KG1 (cell line): ENCODE measurements at places on chromosomes 13 and 19.

- no peak for DNase-seq
Observed at GRCh38 chr13:46530084-46530935, 22.7 kb upstream of the LRCH1 start.

GRCh38 chr13:27415116-27415515 lies 9.3 kb upstream of the GTF3A start:
- no peak for DNase-seq

DNA sequence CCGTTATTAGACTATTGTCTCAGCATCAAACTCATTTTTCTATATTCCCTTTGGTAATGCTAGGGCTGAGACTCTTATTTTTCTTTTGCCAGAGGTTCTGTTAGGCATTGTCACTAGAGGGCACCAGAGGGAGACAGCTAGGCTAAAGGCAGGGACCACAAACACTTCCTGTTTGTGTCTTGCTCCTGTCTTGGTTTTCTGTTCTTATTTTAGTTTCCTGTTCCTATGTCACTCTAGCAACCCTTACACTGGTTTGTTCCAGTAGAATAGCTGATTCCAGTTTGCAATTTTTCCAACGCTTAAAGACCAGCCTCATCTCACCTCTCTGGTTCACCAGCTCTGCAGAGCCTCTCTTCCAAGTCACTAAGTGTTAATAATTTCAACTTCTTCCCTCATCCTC lies 772.0 kb downstream of the DIAPH3 start:
- peak; percentile 84 for DNase-seq

DNA sequence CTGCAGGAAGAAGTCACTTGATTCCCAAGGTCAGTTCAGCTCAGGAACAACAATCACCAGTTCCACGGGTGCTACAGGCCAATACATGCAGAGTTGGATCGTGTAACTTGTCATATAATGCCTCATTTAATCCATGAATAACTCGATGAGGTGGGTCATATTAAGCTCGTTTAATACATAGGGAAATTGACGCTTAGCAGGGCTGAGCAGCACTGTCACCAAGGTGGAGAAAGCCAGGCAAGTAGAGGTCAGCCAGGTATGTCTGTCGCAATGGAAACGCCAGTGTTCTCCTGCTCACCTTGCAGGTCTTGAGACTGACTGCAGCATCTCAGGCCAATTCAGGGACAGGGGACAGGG lies 52.3 kb downstream of the CCDC70 start:
- DNase-seq = no peak

GRCh38 chr13:113449693-113450347 lies 3.5 kb downstream of the ADPRHL1 start:
- DNase-seq = no peak

- DNase-seq = peak; percentile 29
Observed at GRCh38 chr19:14347999-14348889, 33.0 kb upstream of the ADGRE5 start.

GRCh38 chr13:40595693-40596092 lies 70.7 kb downstream of the FOXO1 start:
- DNase-seq = no peak

- DNase-seq = no peak
Observed at GRCh38 chr13:42409075-42409474, 137.1 kb downstream of the AKAP11 start.

GRCh38 chr19:3733549-3734309 lies 25.5 kb downstream of the TJP3 start:
- DNase-seq = no peak

DNA sequence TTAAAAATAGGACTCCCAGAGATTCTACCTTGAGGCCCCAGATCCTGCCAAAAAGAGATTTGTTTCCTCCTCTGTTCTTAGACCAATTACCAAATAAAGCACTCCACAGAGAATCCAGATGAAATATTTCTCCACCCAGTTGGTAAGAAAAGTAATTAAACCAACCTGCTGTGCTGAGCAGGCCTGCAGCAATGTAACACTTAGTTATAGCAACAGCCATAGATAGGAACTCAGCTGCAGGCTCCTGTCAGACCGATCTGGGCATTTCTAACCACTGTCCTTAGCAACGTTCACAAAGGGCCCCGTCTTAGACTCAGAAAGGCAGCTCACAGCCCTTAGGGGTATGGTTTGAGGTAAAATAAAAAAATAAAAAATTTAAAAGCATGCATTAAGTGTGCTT lies 271.1 kb downstream of the KCNRG start:
- no peak for DNase-seq

DNA sequence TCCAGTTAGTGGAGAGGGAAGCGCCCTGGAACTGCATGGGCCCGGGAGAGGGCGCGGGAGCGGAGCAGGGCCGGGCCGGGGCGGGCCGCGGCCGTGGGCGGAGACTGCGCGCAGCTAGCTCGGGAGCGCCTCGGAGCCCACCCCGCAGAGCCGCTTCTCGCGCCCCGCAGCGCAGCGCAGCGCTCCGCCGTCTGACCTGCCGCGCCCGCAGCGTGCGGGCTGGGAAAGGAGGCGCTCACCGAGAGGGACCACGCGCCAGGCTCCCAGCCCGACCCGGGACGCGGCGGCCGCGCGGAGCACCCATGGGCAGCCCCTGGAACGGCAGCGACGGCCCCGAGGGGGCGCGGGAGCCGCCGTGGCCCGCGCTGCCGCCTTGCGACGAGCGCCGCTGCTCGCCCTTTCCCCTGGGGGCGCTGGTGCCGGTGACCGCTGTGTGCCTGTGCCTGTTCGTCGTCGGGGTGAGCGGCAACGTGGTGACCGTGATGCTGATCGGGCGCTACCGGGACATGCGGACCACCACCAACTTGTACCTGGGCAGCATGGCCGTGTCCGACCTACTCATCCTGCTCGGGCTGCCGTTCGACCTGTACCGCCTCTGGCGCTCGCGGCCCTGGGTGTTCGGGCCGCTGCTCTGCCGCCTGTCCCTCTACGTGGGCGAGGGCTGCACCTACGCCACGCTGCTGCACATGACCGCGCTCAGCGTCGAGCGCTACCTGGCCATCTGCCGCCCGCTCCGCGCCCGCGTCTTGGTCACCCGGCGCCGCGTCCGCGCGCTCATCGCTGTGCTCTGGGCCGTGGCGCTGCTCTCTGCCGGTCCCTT lies at the start of gene MLNR:
Gene MLNR (plus strand): TSS at position 303 of the 820 bp plus-strand sequence. CDS start 0 bp downstream, at position 303.
- no peak for DNase-seq

GRCh38 chr13:72141855-72142519 lies 275.0 kb upstream of the DACH1 start:
- DNase-seq = no peak

DNA sequence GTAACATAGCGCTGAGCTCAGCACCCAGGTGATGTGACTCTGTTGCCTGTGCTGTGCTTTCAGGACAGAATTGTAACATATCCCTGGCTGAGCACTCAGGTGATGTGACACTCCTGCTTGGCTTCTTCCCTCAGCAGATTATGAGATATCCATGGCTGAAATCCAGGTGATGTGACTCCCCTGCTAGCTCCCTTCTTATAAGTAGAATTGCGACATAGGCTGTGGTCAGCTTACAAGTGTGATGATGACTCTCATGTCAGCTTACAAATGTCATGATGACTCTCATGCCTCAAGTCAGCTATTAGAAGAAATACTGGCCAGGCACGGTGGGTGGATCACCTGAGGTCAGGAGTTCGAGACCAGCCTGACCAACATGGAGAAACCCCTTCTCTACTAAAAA lies 14.3 kb upstream of the ZNF429 start:
- no peak for DNase-seq
